ENCODE measurements at places on chromosomes 1 and 21.

- DNase-seq, result no peak
Observed at GRCh38 chr1:51726051-51726450, 109.2 kb downstream of the OSBPL9 start.

GRCh38 chr1:13543451-13544220 lies 29.8 kb upstream of the LRRC38 start:
- no peak for DNase-seq

GRCh38 chr1:159848326-159848725 lies 14.1 kb downstream of the VSIG8 start:
- DNase-seq, result no peak

DNA sequence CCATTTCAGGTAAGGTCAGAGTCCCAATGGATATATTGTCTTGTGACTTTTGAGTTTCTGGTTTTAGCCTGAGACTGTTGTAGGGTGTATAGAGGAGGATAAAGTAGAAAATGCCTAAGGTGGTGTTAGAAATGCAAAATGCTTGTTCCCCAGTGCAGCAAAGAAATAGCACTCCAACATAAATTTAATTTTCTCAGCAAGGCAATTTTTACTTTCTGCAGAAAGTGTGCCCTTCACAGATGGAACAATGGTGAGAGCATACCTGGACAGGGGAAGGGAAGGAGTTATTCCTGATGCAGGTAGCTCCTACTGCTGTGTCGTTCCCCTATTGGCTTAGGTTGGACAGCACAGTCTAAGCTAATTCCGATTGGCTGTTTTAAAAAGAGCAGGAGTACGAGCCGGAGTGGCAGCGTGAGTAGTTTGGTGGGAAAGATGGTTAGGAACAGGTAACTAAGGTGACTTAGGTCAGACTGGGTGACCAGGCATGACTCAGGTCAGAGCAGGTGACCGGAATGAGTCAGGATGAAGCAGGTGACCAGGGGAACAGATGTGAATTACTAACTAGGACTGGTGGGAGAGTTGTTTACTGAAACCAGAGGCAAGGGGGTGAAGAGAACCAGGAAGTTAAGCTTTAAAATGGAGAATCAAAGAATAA lies 21.5 kb downstream of the SPATA45 start:
- DNase-seq, result no peak

- DNase-seq, result no peak
Observed at GRCh38 chr1:63135174-63135512, 187.2 kb upstream of the FOXD3 start.

DNA sequence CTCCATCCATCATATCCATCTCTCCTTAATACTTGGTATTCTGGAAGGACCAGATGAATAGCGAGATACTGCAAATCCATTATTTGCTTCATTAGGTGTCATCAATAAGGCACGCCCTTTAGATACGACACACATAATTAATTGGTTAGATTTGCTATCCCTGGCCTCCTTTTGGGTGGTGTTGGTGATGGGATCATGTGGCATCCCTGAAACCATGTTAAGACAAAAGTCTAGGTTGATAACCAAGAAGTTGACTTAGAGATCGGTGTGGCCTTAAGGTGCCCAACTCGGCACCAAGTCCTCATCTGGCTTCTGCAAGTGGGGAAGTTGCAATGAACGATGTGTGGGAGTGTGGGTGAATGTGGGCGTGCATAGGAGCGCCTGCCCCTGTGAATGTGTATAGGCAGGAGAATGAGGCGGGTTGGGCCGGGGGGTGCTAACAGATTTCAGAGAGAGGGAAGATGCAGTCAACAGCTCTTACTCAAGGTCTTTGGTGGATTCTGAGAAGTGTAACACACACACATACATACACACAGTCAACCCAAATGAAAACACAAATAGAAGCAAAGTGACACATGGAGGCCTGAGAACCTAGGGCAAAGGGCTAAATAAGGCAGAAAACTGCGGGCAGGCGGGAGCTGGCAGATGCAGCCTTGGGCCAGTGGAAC lies 415.7 kb upstream of the ESRRG start:
- no peak for DNase-seq

- no peak for DNase-seq
Observed at GRCh38 chr1:194252199-194252598, 1065.8 kb upstream of the B3GALT2 start.

GRCh38 chr1:44594871-44595735 lies 79.2 kb downstream of the TMEM53 start:
- DNase-seq, result peak; percentile 72

DNA sequence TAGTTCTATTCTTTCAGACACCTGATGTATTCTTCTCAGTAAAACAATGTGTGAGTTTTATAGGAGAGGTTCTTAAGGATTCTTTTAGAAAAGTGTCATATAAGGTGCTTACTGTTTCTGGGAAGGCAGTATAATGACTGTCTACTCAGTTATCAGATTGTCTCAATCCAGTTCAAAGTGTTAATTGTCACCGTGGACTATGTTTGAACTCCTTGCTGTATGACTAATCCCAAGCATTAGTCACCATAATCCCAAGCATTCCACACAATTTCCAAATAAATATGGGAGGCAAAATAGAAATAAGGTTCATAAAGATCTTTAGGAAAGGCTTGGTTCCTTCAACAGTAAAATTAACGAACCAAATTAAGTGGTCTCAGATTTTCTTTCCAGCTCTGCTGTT lies 342.1 kb upstream of the NR5A2 start:
- DNase-seq, result no peak

GRCh38 chr1:245153552-245154428 lies 995 bp upstream of the KIF26B start:
- DNase-seq, result no peak

- DNase-seq, result no peak
Observed at GRCh38 chr1:180598333-180598974, 33.4 kb upstream of the XPR1 start.

DNA sequence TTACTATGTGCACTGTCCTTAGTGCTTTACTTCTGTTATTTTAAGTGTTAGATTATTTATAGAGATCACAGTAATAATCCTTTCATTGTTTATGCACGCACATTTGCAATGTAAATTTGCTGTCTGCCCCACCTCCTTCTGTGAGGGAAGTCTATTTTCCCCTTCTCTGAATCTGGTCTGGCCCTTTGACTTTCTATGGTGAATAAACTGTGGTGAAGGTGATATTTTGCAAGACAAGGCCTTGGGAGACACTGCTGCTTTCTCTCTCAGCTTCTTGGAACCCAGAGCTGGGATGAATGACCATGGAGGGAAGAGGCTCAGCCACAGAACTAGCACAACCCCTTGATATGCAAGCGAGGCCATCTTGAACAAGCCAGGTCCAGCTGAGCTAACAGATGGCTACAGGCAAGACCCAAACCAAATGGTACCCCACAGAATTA lies 156.3 kb downstream of the ST6GALNAC3 start:
- DNase-seq, result no peak

DNA sequence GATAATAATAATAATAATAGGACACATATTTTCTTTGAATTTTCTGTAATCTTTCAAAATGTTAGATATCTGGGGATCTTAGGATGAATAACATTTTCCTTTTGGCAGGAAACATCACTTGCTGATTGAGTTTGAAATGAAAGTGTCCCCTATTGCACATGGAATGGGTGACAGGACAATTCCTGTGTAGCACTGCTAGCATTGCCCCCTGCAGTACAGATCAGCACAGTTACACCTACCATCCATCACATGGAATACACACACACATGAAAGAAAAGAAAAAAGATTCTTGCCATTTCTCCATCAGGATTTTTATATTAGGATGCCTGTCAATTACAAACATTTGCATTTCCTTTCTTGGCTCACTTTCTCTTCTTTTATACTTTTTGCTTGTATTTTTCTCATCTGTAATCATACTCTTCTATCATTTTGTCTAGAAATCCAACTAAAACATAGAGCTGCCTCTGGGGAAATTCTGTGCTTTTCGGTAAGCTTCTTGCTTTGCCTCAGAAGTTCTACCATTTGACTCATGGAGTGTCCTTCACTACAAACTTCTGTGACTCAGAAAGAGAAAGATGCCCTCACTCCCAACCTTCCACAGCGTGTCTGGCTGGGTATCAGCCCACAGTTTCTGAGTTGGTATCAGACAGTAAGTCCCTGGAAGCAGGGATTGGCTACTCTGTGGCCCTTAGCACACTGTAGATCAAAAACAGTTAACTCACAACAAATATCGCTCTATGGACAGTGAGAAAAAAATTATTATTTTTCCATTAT lies 641.2 kb downstream of the PTPRC start:
- DNase-seq, result no peak

- DNase-seq, result no peak
Observed at GRCh38 chr1:245500546-245500945, 345.8 kb downstream of the KIF26B start.

DNA sequence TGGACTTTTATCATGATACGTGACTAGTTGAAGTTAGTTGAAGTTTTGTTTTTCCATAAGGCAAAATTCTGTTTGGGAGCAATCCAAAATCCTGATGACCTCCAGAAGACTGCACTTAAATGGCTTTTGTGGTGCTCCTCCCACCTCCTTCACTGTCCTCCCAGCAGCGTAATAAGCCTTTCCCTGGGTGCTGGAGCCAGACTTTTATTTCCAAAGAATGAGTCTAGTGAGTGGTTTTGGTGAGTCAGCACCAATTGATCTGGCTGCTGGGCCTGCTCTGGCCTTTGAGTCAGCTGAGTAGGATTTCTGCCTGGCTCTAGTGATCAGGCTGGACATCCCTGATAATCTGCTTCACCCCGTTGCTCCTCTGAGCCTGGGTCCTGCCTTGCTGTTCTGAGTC lies 21.7 kb upstream of the KCND3 start:
- DNase-seq, result no peak

- no peak for DNase-seq
Observed at GRCh38 chr1:102821707-102822106, 286.6 kb downstream of the COL11A1 start.

DNA sequence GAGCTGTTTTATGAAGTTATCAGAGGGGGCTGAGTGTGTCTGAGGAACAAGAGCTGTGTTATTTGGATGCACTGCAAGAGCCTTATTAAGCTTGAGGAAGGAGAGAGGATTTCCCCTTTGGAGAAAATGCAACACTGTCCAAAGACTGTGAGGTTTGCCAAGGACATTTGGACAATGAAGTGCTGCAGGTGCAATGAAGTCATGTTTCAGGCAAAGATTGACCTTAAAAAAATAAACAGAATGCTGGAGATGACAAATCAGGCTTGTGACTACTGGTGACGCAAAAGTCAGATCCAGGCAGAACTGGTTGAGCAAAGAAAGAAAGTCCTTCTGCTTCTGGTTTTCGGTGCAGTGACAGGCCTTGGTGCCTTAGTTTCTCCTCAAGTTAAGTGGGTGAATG lies 125.2 kb upstream of the KIAA0040 start:
- no peak for DNase-seq

- no peak for DNase-seq
Observed at GRCh38 chr1:230368363-230368762, 57.8 kb downstream of the PGBD5 start.

DNA sequence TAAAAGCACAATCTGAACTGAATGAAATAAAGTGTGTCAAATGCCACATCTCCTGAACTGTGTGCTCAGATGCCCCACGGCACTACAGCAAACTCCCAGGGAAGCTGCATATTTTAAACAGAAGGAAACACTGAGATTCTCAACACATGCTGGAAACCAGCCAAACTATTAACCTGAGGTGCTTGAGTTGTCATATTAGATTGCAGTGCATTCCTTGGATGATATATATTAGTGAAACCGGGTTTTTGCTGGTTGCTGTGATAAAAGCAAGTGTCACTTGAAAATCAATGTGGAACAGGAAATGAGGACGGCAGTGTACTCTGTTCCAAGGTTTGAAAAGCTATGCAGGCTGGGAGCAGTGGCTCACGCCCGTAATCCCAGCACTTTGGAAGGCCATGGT lies 8.7 kb downstream of the SYNJ1 start:
- no peak for DNase-seq

- no peak for DNase-seq
Observed at GRCh38 chr1:116704278-116704677, 36.7 kb upstream of the IGSF3 start.

DNA sequence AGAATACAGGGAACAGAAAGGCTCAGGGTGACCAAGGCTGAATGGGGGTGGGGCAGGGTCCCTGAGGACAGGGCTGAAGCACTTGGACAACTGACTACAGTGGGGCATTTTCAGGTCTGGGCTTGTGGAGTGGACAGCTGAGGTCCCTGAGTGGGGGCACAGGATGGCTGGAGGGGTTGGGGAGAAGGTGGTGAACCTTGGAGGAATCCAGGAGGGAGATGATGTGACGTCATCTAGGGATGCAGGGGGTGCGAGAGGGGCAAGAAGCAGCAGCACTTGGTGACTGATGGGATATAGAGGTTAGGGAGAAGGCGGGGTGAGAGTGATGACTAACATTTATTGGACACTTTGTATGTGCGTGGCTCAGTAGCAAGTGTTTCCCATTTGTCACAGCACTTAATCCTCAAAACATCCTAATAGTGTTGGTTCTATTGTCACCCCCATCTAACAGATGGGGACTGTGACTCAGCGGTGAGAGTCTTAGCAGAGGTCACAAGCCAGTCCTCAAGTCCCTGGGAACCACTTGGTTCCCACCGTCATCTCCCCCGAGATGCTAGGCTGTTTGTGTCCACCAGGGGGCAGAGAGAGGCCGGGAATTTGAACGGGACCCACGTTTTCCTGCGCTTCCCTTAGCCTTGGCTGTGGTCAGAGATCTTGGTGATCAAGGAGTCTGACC lies 27.9 kb upstream of the BMP8B start:
- peak; percentile 46 for DNase-seq

- peak; percentile 80 for DNase-seq
Observed at GRCh38 chr1:154607609-154608396, at the start of gene ADAR. ADAR (minus strand) TSS chr1:154608186; CDS start chr1:154608006, 180 bp downstream.

GRCh38 chr1:31549809-31550620 lies 26.3 kb upstream of the TINAGL1 start:
- no peak for DNase-seq

DNA sequence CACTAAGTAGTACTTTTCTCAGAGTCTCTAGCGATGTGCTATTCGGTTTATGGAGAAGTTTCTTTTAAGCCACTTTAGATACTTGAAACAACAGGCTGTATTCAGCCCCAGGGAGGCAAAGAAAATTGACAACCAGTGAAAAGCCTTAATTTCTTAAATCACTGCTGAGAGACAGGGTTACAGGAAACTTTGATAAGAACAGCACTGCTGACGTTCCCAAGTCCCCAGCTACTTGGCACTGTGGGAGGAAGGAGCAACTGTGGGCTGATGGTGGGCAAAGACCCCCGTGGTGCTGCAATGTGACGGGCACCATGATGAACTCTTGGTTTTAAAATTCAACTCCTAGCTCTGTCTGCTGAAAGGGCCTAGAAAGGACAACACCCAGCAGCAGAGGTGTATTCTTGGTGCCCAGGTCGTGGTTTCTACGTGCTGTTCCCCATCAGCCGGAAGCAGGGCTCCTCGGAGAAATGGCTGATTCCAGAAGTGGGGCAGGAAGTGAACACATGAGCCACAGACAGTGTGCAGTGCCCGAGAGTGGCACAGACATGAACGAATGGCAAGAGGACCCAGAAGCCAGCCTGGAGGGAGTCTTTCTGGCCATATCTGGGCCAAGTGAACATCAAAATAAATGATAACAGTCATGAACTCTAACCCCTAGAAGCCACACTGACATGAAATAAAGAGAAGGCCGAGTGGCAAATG lies 5.3 kb downstream of the PTTG1IP start:
- DNase-seq, result no peak

GRCh38 chr21:44654576-44655175 lies at the start of gene KRTAP12-4:
KRTAP12-4 (minus strand) TSS chr21:44654659; CDS start chr21:44654614, 45 bp downstream.
- no peak for DNase-seq

Data from stimulated activated CD4-positive, alpha-beta T cell treated with anti-CD3 and anti-CD28 coated beads, Interleukin-1b, Interleukin-23, amount 100 ng/mL, for 24 hours (primary cell).